ENCODE measurements at places on chromosomes 16 and 17.

DNA sequence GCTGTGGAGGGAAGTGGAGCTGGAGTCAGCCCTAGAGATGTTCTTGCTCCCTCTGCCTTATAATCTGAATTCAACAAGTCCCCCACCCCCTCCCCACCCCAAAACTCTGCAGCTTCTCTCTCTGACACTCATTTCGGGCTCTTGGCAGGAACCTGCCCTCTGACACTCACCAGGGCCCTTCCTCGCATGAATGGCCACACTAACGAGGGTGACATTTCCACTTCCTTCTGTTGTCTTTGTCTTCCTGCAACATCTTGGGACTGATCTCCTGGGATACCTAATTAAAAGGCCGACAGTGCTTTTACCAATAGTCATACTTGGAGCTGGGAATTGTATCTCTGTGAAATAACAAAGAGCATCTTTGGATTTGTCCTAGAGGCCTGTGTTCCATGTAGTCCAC, 106.9 kb upstream of the PIRT start:
- DNase-seq: no peak

GRCh38 chr16:24583494-24583893, 44.1 kb downstream of the RBBP6 start:
- no peak for DNase-seq

- no peak for DNase-seq
Measured at GRCh38 chr16:12440228-12440530, 363.5 kb downstream of the CPPED1 start.

GRCh38 chr16:23679986-23680336, 1.3 kb downstream of the PLK1 start:
- DNase-seq: no peak

- DNase-seq: no peak
Measured at GRCh38 chr17:7631398-7632380, 1.8 kb downstream of the SHBG start.

DNA sequence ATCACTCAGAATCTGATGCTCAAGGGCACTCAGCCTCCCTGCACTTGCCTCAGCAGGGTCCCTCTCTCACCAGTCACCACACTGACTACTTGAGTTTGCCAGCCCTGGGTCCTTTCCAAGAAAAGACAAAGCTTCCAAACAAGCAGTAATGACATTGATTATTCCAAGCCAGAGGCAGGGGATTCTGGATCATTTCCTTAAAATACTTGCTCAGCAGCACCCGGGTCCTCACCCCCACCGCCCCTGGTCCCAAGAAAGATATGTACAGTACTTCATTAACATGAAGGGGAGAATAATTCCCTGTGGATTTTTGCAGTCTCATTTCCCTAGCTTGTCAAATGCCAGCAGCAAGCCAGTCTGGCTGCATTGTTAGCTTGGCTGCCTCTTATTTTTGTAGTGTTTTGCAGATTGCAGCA, 83.2 kb upstream of the GNAO1 start:
- no peak for DNase-seq

DNA sequence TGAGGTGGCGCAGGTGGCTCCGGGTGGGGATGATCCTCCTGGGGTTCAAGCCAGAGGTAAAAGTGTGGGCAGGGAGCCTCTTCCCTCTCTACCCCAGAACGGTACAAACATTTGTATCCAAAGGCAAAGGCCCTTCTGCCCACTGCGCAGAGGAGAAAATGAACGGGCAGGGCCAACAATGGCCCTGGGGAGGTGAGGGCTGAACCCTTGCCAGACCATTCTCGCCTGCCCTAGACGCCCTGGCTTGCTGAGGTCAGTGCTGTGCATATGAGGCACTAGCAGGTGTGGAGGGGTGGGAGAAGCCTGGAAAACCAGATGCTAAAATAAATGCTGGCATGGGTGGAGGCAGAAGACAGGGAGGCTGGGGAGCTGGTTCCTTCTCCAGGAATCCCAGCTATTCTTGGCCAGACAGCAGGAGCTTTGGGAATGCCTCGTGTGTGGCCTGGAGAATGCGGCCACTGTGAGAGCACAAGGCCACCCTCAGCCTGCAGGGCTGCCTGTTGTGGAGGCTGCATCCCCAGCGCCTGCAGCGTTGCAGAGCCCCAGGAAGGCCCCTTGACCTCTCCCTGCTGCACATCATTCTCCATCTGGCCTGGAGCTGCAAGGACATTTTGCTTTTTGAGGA, 4.5 kb downstream of the C17orf50 start:
- DNase-seq: no peak

- DNase-seq: no peak
Measured at GRCh38 chr17:16480995-16481394, 11.0 kb downstream of the LRRC75A start.

DNA sequence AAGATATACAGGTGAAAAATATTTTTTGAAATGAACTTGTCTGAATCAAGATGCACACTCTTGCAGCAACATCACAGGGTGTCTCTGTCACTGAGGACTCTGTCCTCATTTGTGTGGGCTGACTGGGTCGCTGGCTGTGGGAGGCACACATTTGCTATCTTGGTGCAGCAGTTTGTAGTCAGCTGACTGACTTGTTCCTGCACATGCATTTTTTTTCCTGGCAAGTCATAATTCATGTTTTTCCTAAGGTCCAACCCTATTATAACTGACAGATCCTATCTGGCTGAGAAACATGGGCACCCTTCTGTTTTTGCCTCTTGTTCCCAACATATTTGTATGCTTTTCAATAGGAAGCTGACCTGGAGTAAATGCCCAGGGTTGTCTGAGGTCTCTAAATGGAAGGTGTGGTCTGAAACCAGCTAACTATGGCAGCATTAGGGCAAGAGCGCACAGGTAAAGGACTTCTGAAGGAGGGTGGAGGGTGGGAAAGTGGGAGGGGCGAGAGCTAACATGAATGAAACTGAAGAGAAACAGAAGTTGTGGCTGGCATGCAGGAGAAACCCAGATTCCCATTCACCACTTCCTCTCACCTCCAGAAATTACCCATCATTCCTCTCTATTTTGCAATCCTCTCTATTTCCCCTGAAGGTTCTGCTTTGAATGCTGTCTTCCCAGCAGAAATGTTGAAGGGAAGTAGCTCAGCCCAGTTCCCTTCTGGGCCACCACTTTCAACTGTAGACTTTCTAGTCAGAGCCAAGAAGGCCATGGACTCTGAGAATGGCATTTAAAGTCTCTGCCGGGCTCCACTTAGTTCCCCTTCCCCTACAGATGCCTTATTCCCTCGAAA, 166.1 kb downstream of the PRKCA start:
- peak; percentile 67 for DNase-seq
